Caki2 (cell line): ENCODE measurements at places on chromosomes 6 and 20. TPM values are rescaled to one million over a fixed set of nuclear protein-coding genes. Genes with fewer than 3 reads are reported as not detected.

DNA sequence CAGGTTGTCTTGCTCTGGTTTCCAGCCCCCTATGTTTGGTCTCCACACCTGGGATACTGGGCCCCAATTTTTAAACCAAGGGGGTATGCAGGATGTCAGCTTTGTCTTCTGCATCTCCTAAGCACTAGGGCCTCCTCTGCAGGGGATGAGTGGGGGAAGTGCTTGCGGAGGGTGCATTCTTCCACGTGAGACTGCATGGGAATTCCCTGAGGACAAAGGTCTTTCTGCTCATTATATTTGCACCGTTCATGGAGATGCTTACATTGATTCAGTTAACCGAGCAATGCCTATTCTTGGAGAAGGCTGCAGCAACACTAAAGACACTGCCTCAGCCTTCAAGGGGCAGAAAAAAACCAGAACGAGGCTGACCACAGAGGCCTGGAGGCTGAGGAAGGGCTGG is 45.4 kb downstream of the RAB44 start:
- no peak for DNase-seq

GRCh38 chr20:46393967-46394366 is 12.4 kb downstream of the ELMO2 start:
- DNase-seq = no peak

The C20orf96 gene
- total RNA-seq = 2.8 and 3.3 TPM in 2 replicates

The ARHGAP40 gene
- total RNA-seq = 3.2 and 4.3 TPM in 2 replicates

The TMEM74B gene
- total RNA-seq = not detected in 2 replicates
